A549 (cell line): ENCODE measurements at places on chromosomes 11 and 22. TPM values are rescaled to one million over a fixed set of nuclear protein-coding genes. Genes with fewer than 3 reads are reported as not detected.

DNA sequence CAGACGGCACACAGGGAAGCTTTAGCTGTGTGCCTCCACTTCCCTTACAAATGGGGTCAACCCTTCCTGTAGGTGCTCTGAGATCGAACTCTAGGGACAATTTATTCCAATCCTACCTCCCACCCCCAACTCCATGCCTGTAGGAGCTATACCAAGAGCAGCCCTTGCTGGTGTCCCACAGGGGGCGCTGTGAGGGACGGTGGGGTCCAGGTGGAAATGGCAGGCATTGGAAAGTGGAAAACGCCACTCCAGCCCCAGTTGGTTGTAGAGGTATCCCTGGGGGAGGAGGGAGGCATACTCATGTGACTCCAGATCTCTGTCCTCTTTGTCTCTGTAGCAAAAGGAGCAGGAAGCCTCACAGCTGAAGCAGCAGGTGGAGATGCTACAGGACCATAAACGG, 161.3 kb downstream of the MYO18B start:
- no peak for DNase-seq

GRCh38 chr11:93579187-93579751, 36.1 kb upstream of the SMCO4 start:
- no peak for DNase-seq

- DNase-seq: no peak
Measured at GRCh38 chr11:85423316-85423715, 203.8 kb downstream of the DLG2 start.

DNA sequence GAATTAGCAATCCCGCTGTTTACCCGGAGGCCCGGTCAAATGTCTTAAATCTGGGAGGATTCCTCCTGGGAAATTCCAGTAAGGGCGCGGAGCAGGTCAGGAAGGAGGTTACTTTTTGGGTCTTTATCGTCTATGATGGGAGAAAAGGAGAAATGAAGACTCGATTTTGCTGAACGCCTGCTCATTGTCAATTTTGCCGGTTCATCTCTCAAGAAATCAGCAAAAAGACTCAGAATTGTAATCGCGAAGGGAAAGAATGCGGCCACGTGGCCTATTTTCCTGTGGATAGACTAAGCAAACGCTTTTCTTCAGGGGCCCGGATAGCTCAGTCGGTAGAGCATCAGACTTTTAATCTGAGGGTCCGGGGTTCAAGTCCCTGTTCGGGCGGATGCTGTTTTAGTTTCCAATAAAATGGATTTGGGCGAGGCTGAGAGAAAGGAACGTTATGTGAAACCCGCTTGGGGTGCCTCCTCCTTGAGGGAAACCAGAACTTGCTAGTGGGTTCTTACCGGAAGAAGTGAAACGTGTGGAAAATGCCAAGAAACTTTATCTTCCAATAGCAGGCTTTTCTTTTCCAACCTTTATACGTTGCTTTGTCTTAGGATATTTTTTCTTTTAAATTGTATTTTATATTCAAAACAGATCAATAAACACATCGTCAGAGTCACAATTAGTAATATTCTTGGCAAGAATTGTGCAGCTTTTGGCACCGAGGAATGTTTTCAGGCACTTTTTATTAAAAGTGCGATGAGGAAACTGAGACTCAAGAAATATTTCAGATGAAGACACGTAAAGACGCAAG, 45.0 kb downstream of the OR4D9 start:
- DNase-seq: peak; percentile 91

Gene LRRC56
- 0.47 to 1.1 TPM (median 1.0 TPM) in 3 replicates for polyA plus RNA-seq

Gene TMA7B
- not detected in 3 replicates for polyA plus RNA-seq

DNA sequence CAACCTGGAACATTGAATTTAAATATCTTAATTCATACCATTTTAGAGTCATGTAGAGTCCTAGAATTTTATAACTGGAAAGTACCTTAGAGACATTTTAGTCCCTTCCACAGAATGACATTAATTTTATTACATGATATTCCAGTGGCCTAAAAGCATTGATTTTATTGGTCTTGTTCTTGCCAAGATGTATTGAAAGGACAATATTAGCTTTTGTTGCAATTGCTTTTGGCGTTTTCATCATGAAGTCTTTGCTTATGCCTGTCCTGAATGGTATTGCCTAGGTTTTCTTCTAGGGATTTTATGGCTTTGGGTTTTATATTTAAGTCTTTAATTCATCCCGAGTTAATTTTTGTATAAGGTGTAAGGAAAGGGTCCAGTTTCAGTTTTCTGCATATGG, 29.0 kb downstream of the OR51F1 start:
- no peak for DNase-seq

GRCh38 chr11:74278721-74279161, 32.7 kb downstream of the P4HA3 start:
- peak; percentile 97 for DNase-seq

- no peak for DNase-seq
Measured at GRCh38 chr11:11107076-11107723, 245.8 kb downstream of the CSNK2A3 start.

Gene OR8D4
- not detected in 3 replicates for polyA plus RNA-seq

DNA sequence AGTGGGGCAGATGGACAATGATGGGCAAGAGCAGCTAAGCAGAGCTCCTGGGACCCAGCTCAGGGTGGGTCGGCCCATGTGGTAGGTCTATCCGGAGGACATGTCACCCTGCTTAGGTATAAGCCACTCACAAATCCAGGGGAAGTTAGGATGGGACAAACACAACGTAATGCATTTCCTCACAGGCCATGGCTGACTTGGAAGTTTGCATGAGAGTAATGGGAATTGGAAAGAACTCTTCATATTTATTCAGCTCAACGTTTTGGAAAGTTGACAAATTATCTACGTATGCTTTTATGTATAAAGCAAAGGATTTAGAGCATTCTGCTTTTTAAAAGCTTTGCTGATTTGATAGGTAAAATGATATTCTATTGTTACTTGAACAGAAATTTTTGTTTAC, 74.9 kb downstream of the SMCO4 start:
- DNase-seq: no peak

Gene MAJIN
- not detected in 3 replicates for polyA plus RNA-seq

- no peak for DNase-seq
Measured at GRCh38 chr11:109015283-109015682, 350.4 kb downstream of the DDX10 start.

DNA sequence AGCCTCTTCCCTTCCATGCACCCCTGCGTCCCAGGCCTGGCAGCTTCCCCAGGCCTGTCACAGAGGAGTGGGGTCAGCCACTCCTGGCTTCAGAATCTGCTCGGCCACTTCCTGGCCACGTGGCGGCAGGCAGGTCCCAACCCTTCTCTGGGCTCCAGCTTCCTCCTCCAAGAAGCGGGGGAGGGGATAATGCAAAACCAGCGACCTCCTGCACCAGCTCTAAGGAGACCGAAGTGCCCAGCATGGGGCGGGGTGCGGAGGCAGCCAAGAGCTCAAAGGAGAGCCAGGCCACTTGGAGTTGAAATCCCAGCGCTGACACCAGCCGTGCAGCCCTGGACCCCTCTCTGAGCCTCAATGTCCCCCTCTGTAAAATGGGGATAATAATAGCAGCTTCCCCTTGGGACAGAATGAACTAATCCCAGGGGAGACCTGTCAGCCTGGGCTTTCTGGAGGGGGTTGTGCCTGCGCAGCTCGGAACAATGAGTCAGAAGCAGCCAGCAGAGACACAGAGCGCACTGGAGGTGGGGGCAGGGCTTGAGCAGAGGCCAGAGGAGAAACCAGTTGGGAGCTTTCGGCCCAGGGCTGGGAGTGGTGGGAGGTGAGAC, 22.8 kb upstream of the PICK1 start:
- peak; percentile 85 for DNase-seq

DNA sequence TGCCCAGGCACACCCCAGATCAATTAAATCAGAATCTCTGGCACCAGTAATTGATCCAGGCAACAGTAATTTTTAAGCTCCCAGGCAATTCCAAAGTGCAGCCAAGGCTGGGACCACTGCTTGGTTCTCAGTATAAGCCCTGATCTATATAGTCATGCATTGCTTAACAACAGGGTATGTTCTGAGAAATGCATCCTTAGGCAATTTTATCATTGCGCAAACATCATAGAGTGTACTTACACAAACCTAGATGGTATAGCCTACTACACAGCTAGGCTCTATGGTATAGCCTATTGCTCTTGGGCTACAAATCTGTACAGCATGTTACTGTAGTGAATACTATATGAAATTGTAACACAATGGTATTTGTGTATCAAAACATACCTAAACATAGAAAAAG, 651 bp upstream of the C11orf42 start:
- no peak for DNase-seq

Gene GGTLC2
- polyA plus RNA-seq: not detected in 3 replicates

Gene HBE1
- polyA plus RNA-seq: 0.10 TPM in 1 of 3 replicates, not detected in the others

- DNase-seq: no peak
Measured at GRCh38 chr11:90252053-90252452, 29.2 kb upstream of the CHORDC1 start.

- DNase-seq: peak; percentile 72
Measured at GRCh38 chr11:100681064-100681502, 6.0 kb upstream of the ARHGAP42 start.

GRCh38 chr11:133943950-133944698, 12.6 kb downstream of the IGSF9B start:
- no peak for DNase-seq

DNA sequence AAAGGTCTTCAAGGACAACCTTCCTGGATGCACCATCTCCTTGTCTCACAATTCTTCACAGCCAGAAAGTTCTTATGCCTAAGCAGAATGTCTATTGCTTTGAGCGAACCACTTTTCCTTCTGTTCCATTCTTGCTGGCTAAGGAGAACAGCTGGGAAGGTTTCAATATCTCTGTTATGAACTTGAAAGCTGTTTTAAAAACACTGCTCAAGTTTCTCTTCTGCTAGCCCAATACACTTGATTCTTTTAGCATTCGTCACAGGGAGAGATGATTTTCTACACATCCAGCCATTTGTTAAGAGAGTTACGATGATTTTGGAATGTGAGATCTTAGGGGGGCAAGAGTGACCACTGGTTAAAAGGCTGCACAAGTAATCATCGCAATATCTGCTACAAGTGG, 249.3 kb downstream of the KIRREL3 start:
- no peak for DNase-seq

DNA sequence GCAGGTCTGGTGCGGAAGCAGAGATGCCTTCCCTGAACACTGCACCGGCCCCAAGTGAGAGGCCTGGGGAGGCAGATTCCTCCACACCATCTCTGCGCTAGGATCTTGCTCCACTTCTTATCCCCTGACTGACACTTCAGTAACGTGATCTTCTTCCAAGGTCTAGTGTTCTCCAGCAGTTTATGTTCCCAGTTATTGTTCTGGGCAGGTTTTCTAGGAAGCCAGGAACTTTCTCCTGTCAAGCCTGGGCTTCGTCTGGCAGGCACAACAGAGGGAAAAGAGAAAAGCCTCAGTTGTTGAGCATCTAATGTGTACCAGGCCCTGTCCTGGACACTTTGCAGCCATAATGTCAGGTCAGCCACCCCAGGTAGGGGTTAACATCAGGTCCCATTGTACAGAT, 10.5 kb downstream of the CD82 start:
- no peak for DNase-seq

DNA sequence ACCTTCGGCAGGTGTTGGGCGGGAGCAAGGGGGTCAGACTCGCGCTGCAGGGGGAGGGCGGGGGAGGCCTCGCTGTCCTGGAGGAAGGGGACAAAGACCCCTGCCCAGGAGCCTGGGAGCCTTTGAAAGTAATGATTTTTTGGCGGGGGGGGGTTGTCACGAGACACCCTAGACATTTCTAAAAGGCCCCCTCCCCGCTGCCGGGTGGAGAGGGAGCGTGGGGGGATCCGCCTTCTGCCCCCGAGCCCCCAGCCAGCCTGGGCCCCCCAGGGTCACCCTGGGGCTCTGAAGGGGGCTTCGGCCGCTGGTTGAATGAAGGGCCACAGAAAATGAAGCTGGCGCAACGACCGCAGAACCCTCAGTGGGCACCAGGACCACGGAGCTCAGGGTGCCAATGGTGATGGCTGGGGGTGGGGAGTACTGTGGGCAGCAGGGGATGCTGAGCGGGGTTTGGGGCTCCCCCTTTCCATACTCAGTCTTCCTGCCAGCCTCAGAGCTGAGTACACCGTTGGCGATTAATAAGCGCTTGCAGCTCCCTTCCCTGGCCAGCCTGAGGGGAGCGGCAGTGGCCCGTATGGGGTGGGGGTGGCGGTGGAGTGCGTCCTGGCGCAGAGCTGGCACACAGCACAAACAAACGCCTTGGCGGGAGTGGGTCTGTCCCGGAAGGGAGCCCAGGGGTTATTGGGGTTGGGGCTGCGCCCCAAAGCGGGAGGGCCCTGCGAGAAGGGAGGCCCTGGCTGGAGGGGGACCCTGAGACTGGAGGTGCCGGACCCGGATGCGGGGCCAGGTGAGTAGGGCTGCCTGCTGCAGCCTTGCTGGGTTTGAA, 1.2 kb upstream of the DUSP8 start:
- DNase-seq: no peak

GRCh38 chr11:57288771-57289579, 35.8 kb downstream of the TNKS1BP1 start:
- no peak for DNase-seq

DNA sequence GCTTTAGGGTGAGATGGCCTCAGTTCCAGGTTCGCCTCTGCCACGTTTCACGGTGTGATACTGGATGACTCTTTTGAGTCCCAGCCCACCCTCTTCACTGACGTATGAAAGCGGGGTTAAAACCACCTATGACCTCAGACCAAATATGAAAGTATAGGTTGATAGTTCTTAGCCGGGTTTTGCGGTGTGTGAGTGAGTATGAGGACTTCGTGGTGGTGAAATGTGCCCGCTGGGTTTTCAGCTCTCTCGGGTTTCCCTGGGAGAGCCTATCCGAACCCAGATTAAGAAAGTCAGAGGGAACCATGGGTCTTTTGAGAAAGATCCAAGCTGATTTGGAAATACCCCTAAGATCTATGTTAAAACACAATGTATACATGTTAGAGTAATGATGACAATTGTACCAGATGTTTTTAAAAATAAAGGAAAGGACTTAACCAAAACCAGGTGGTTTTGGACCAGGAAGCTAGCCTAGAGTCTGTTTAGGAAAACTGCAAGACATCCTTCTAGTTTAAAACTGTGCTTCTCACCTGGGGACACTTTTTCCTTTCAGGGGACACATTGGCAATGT, 25.8 kb upstream of the ST3GAL4 start:
- DNase-seq: no peak

Gene OR8A1
- polyA plus RNA-seq: not detected in 3 replicates

Gene UBQLNL
- polyA plus RNA-seq: 0.06 to 0.13 TPM (median 0.12 TPM) in 3 replicates

DNA sequence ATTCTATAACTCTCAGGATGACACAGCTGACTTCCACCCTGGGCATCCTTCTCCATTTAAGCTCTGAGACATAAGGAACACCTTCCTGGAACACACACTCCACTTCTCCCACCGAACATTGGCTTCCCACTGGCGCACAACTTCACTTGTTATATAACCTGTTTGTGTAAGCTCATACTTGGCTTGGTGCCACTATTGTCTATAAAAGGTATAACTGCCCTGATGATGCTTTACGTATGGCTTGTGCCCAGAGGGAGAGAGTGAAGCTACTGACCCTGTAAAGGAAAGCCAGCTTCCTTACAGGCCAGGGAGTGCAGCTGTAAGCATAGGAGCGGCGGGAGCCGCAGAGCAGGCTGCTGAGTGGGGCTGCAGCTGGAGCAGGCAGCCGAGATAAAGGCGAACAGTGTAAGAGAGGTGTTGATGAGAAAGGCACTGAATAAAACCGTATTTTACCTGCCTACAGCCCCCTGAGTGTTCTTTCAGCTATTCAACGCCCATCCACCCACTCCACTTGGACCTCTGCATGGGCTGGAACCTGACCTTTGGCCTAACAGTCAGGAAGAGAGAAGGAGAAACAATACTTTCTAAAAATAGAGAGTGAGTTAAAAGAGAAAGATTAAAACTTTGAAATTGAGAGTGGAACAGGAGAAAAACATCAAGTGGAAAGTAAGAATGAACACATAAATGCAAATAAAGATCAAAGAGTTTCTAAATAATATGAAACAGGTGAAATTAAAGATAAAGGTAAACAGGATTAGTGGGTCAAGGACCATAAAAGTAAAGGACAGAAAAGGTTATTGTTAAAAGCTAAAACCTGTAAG, 252.1 kb upstream of the ARHGAP42 start:
- no peak for DNase-seq
